ENCODE measurements at places on chromosomes 5 and 9.

DNA sequence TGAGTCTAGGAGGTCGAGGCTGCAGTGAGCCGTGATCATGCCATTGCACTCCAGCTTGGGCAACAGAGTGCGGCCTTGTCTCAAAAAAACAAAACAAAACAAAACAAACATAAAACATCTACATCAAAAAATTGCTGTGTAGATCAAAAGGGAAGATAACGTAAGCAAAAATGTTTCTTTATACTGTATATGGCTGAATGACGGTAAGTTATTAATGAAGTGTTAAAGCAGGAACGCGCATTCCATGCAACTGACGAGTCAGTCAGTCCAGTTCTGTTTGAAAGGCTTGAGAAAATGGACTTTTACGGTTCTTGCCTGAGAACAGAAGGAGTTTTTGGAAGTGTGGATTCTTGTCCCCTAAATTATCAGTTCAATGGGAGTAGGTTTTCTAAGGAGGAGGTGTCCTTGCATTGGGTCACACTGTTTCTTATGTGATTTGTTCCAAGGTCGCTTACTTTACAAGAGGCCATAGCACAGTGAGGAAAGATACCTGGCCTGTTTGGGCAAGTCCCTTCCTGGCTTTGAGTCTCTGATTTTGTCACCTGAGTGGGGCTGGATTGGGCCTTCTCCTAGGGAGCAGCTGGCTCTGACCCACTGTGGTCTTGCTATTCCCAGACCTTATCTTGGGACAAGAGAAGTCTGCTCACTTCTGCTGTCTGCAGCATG is 6.6 kb upstream of the PTGS1 start:
- DNase-seq, result no peak

- no peak for DNase-seq
These were observed 65.3 kb upstream of the ADAMTS2 start for GRCh38 chr5:179410291-179411160.

DNA sequence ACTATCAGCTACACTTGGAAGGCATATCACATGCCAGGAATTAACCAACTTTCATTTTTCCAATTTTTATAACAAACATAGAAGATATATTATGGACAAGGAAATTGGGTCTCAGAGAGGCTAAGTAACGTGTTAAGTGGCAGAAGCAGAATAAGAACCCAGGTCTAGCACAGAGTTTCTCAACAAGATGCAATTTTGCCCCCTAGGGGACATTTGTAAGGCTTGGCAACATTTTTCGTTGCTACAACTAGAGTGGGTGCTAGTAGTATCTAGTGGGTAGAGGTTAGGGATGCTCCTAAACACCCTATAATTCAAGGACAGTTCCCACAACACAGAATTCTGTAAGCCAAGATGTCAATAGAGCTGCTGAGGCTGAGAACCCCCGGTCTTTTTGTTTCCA is 180.6 kb downstream of the SNCAIP start:
- DNase-seq, result no peak

DNA sequence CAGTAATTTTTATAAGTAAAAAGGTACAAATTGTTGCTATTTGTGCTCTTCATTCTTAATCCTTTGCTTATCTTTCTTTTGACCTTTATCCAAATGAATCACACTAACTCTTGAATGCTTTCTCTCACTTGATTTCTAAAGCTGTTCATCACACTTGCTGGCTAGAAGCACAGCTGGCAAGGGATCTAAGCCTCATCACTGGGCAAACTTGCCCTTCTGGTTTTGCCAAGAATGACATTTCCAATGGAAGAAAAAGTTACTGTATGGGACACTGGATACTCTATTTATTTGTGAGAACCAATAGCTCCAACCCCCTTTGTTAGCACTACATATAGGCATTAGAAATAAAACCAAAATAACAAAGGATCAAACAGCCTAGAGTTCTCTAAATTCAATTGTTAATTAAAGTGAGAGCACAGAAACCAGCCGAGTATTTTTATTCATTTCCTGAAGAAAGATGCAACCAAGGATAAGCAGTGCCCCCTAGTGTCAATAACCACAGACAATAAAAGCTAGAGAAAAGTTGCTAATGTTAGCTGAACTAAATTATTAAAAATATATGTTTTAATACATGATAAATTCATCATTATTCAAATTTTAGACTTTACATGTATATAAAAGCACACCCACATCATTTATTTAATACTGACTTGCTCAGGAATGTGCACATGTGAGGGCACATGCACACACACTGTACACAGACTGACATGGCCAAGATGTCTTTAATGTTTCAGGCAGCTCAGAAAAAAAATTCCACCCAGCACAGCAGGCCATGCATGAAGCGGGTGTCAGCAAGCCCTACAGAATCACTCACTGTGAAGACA is 59.8 kb upstream of the POU5F2 start:
- no peak for DNase-seq

- no peak for DNase-seq
These were observed 49.5 kb upstream of the DENND4C start for GRCh38 chr9:19180991-19181390.

Data from cortex of kidney (tissue), 1 donor.